ENCODE measurements at places on chromosomes 12 and 14.
A peak's percentile ranks its signal among the peaks of the same experiment; 100 is the strongest.

GRCh38 chr14:103404032-103404918, 19.1 kb downstream of the MARK3 start:
- peaks cover 32% of the 10 kb centered on the region for H3K36me3 ChIP-seq
- H3K4me1 ChIP-seq, result peaks cover 91% of the 10 kb centered on the region
- H3K27ac ChIP-seq, result peak overlapping the region; percentile 84
- DNase-seq, result no peak

- no peak within 1 kb of the TSS for H3K4me3 ChIP-seq
- no peaks in the 10 kb centered on the region for H3K36me3 ChIP-seq
These were observed at the start of gene RIMBP2 for GRCh38 chr12:130715998-130716968. TSS of gene RIMBP2 (minus strand) at chr12:130716299. CDS start at chr12:130479013, 237,286 bp downstream.

- no peak for DNase-seq
- H3K27me3 ChIP-seq, result no peaks in the 10 kb centered on the region
- H3K4me1 ChIP-seq, result no peaks in the 10 kb centered on the region
- no peaks in the 10 kb centered on the region for H3K36me3 ChIP-seq
- no peak overlapping the region for H3K27ac ChIP-seq
These were observed 101.4 kb upstream of the PPM1H start for GRCh38 chr12:63036216-63036973.

DNA sequence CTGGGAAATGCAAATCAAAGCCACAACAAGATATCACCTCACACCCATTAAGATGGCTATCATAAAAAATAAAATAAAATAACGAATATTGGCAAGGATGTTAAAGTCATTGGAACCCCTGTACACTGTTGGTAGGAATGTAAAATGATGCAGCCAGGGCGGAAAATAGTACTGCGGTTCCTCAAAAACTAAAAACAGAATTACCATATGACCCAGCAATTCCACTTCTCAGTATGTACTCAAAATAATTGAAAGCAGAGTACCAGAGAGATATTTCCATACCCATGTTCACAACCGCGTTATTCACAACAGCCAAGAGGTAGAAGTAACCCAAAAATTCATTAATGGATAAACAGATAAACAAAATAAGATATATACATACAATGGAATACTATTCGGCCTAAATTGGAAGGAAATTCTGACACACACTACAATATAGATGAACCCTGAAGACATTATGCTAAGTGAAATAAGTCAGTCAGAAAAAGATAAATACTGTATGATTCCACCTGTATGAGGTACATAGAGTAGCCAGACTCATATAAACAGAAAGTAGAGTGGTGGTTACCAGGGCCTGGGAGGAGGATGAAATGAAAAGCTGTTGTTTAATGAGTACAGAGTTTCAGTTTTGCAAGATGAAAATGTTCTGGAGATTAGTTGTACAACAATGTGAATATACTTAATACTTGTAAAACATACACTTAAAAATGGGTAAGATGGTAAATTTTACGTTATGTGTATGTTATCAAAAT, 84.6 kb downstream of the TXNDC16 start:
- no peaks in the 10 kb centered on the region for H3K36me3 ChIP-seq
- H3K27ac ChIP-seq, result no peak overlapping the region
- no peaks in the 10 kb centered on the region for H3K4me1 ChIP-seq
- no peak overlapping the region for H3K4me3 ChIP-seq

DNA sequence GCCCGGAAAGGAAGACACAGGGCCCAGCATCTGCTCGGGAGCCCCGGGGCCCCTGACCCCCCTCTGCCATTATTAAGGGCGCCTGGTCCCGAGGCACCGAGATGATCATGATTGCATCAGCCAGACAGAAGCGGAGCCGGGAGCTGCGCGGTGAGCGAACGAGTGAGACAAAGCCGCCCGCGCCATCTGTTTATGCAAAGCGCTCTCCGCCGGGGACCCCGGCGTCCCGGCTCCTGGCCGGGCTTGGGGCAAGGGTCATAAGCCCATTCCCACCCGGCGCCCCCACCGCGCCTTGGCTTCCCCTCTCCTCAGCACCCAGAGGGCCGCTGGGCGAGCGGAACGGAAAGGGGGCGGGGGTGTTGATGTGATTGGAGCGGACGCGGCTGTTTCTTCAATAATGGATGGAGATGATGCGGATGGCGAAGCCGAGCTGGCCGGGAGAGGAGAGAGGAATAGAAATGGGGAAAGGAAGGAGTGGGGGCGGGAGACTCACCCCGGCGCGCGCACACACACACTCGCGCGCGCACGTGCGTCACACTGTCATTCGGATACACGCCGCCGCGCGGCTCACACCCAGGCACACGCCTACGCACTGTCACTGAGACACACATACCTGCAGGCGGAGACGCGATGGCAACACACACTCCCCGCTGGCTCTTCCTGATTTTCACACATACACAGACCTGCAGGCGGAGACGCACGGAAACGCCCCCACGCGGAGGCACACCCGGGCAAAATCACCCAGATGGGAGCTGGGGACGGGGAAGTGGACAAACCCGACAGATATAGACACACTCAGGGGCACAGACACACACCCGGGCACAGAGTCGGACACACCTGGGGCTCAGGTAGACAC, 10.7 kb downstream of the STAC3 start:
- no peaks in the 10 kb centered on the region for H3K36me3 ChIP-seq
- peaks cover 51% of the 10 kb centered on the region for H3K27me3 ChIP-seq
- H3K4me3 ChIP-seq, result peak overlapping the region; percentile 34
- H3K27ac ChIP-seq, result no peak overlapping the region

GRCh38 chr14:24514209-24514608, 6.1 kb upstream of the CMA1 start:
- no peaks in the 10 kb centered on the region for H3K36me3 ChIP-seq
- no peak for DNase-seq
- H3K4me1 ChIP-seq, result no peaks in the 10 kb centered on the region
- no peak overlapping the region for H3K4me3 ChIP-seq

- no peaks in the 10 kb centered on the region for H3K27me3 ChIP-seq
- no peaks in the 10 kb centered on the region for H3K4me1 ChIP-seq
- no peaks in the 10 kb centered on the region for H3K36me3 ChIP-seq
- H3K27ac ChIP-seq, result no peak overlapping the region
- no peak overlapping the region for H3K4me3 ChIP-seq
These were observed 39.6 kb downstream of the WIF1 start for GRCh38 chr12:65081496-65081895.

- no peak for DNase-seq
- peak overlapping the region; percentile 99 for H3K27ac ChIP-seq
- no peaks in the 10 kb centered on the region for H3K27me3 ChIP-seq
- no peaks in the 10 kb centered on the region for H3K36me3 ChIP-seq
- H3K4me3 ChIP-seq, result no peak overlapping the region
These were observed 34.1 kb upstream of the TUBA1C start for GRCh38 chr12:49230805-49231194.

GRCh38 chr14:101876555-101876938, 87.8 kb upstream of the DYNC1H1 start:
- H3K27ac ChIP-seq, result peak overlapping the region; percentile 61
- no peaks in the 10 kb centered on the region for H3K27me3 ChIP-seq
- H3K4me1 ChIP-seq, result peaks cover 49% of the 10 kb centered on the region
- no peaks in the 10 kb centered on the region for H3K36me3 ChIP-seq
- DNase-seq, result peak; percentile 51

DNA sequence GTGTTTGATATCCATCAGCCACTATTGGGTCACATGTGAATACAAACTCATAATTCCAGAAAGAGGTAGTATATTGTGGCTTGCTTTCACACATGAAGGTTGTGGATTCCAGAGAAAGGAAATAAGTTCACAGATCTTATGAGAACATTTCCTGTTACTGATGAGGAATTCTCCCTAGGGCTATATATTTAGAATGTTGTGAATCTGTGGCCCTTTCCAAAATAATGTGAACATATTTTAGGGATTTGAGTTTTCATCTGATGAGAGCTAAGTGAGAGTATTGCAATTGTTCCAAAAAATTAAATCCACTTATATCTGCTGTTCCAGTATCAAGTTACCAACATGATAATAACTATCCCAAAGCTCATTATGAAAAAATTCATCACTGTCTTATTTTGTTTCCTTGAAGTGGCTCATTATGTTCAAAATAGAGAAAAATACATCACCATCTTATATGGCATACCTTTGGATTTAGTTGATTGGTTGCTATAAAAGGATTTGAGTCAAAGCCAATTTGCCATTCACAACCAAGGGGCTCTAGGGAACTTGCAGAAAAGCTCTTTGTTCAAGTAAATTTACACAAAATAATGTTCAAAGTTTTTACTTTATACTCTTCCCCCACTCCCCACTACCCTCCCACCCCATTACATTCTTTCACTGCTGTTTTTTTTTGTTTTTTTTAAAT, 76.3 kb downstream of the MYRFL start:
- H3K4me1 ChIP-seq, result peaks cover 4% of the 10 kb centered on the region
- no peak overlapping the region for H3K4me3 ChIP-seq
- H3K27me3 ChIP-seq, result no peaks in the 10 kb centered on the region
- no peak overlapping the region for H3K27ac ChIP-seq
- H3K36me3 ChIP-seq, result no peaks in the 10 kb centered on the region

DNA sequence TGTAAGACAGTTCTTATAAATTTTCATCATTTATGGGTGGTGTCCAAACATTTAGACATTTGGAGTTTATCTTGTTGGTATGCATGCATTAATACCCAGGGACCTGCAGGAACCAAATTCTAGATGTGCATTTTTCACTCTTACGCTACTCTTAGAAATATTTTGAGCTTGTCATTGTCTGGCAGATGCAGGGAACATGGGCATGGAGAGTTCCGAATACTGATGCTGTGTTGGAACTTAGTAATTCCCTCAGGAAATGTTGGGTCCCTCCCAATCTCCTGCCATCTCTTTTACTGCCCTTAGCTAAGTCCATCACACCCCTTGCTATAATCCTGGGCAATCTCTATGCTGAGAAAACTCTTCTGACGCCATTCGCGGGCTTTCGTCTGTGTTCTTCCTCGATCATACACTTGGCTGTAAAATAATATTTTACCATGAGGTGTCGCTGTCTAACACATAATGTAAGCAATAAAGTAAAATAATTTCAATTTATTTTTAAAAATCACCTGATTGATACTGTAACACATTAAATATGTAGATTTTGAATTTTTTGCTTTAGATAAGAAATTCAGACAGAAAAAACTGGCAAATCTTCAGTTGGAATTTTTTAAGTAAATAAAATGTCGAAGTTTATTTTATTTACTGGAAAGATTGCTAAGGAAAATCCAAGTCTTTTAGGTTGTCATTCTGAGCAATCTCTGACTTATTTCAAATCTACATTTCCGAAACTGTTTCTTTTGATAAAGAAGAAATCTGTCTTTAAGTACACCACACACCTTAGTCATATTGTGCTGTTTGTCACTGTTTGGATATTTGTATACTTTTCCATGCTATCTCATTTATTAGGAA, 304.1 kb upstream of the SSTR1 start:
- H3K27me3 ChIP-seq, result no peaks in the 10 kb centered on the region
- H3K27ac ChIP-seq, result no peak overlapping the region
- no peaks in the 10 kb centered on the region for H3K4me1 ChIP-seq
- H3K4me3 ChIP-seq, result no peak overlapping the region

DNA sequence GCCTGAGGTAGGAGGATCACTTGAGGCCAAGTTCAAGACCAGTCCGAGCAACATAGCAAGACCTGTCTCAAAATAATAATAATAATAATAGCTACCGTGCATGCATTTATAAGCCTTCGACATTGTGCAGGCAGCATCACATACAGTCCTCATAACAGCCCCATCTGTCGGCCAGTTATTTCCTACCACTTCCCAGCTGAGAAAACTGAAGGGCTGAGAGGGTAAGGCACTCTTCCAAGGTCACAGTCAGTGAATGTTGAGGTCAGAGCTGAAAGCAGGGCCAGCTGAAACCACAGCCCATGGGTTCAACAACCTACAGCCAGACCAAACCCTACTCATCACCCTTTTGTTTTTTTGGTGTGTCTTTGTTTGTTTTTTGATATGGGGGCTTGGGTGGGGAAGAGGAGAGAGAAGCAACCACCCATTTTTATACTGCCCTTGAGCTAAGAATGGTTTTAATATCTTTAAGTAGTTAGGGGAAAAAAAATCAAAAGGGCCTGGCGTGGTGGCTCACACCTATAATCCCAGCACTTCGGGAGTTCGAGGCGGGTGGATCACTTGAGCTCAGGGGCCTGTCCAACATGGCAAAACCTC, 16.8 kb upstream of the ITPK1 start:
- DNase-seq, result no peak
- H3K27ac ChIP-seq, result peak overlapping the region; percentile 71
- H3K4me1 ChIP-seq, result peaks cover 46% of the 10 kb centered on the region
- H3K4me3 ChIP-seq, result no peak overlapping the region
- no peaks in the 10 kb centered on the region for H3K36me3 ChIP-seq

- no peaks in the 10 kb centered on the region for H3K36me3 ChIP-seq
- DNase-seq, result no peak
- no peak overlapping the region for H3K4me3 ChIP-seq
- no peaks in the 10 kb centered on the region for H3K27me3 ChIP-seq
These were observed 17.8 kb downstream of the SLC8A3 start for GRCh38 chr14:70170976-70171375.

- no peak for DNase-seq
- no peak overlapping the region for H3K4me3 ChIP-seq
- no peaks in the 10 kb centered on the region for H3K4me1 ChIP-seq
- no peaks in the 10 kb centered on the region for H3K27me3 ChIP-seq
- H3K27ac ChIP-seq, result no peak overlapping the region
- no peaks in the 10 kb centered on the region for H3K36me3 ChIP-seq
These were observed 218.8 kb upstream of the TMPO start for GRCh38 chr12:98296462-98297079.

DNA sequence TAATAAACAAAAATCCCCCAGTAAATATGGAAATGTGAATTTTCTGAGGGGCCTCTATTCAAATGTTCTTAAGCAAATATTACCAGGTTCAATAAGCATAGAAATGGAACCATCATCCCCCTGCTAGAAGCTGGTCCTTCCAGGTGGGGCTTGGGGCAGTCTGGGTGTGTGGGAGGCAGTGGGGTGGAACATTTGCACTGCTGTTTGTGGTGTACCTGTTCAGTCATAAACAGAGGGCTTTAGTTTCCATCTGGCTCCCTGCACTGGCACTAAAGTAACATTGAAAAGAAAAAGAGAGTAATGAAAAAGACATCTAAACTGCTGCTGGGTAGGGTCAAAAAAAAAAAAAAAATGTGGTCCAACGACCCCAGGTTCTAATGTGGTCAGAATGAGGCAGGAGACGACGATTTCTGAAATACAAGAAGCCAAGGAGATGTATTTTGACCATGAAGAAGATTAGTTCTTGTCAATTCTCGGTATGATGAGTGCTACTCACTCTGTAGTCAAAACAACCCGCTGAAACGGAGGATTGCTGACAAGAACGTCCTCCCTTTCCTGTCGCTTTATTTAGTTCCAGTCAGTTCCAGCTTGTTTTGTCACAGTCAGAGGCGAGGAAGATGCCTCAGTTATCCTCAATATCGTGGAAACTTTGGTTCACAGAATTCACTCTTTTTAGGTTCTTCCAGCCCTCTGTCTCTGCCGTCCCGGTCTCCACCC, 44.2 kb upstream of the MANSC4 start:
- H3K27ac ChIP-seq, result no peak overlapping the region
- DNase-seq, result no peak
- H3K36me3 ChIP-seq, result no peaks in the 10 kb centered on the region
- no peak overlapping the region for H3K4me3 ChIP-seq
